ENCODE measurements at places on chromosomes 4 and X.

GRCh38 chr4:37667197-37668100 lies 18.7 kb downstream of the RELL1 start:
- no peak for DNase-seq

- no peak for DNase-seq
These were observed 213.2 kb upstream of the UGT8 start for GRCh38 chr4:114385195-114385985.

- DNase-seq, result no peak
These were observed 21.4 kb downstream of the ZCCHC13 start for GRCh38 chrX:74325130-74326059.

DNA sequence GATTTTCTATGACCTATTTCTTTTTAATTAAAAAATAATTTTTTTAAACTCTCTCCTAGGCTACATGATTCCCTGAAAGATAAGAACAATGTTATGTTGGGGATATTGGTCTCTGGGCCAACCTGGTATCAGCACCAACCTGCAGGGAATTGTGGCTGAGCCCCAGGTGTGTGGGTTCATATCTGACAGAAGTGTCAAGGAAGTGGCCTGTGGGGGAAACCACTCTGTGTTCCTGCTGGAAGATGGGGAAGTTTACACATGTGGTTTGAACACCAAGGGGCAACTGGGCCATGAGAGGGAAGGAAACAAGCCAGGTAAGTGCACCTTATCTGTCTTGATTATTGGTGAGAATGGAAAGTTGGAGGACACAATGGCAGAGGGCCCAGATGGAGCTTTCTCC lies 13.5 kb downstream of the HERC3 start:
- DNase-seq, result no peak

DNA sequence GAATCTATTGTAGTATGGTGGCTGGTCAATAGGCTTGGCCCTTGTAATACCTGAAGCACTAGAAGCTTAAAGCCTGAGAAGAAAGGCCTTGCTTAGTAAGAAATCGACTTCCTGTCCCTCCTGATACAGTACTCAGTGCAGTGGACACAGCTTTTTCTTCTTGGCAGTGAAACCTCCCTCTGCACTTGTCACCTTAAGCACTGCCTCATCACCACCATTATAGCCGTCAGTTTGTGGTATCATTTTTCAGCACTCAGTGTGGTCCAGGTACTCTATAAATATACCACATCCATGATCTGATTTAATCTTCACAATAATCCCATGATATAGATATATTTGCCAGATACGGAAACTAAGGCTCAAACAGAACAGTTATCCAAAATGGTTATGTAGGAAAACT lies 75.2 kb downstream of the PALLD start:
- DNase-seq, result no peak

DNA sequence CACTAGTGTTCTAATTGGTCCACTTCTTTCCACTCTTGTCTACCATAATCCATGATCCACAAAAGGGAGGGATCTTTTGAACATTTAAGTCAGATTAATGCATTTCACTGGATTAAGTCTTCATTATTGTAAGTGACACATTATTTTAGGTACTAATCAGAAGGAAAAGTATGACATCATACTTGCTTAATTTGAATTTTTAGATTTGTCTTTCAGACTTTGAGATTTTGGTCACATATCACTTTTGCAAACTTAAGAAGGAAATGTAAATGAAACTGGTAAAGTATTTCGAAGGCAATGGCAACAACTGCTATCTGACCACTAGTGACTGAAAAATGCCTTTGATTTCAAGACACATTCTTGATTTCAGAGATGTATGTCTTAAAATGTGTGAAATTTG lies 5.2 kb downstream of the MMRN1 start:
- DNase-seq, result no peak

GRCh38 chrX:40061871-40062524 lies 35.8 kb downstream of the BCOR start:
- no peak for DNase-seq

- DNase-seq, result peak; percentile 77
These were observed 548 bp downstream of the NEUROG2 start for GRCh38 chr4:112515198-112516065.

- no peak for DNase-seq
These were observed 4.3 kb downstream of the PSAPL1 start for GRCh38 chr4:7430368-7430964.

DNA sequence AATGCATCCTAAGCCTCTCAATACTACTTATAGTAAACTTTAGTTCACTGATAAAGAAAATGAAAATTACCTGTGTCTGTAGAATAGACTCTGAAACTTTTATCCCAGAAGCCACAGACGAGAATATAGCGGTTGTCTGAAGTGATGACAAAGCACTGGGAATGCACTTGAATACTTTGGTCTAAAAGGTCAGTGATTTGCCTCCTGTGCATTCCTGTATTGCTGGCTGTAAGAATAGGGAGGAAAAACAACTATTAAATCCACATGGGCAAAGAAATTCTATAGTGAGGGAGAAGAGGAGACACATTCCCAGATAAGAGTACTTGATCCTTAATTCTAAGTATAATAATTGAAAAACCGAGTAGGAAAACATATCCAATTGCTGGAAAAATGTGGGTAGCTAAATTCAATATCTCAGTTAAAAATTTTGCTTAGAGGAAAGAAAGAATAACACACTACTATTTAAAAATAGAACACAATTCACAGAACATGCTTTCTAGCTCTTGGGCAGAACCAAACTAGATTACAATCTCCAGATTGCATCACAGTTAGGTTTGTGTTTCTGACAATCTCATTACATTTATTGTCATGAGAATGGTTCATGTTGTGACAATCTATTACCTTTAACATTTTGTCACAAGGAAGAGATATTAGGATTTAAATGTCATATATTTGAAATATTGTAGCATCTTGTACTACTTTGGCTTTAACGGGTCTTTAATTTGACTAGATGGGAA lies 232.1 kb downstream of the DCLK2 start:
- no peak for DNase-seq

DNA sequence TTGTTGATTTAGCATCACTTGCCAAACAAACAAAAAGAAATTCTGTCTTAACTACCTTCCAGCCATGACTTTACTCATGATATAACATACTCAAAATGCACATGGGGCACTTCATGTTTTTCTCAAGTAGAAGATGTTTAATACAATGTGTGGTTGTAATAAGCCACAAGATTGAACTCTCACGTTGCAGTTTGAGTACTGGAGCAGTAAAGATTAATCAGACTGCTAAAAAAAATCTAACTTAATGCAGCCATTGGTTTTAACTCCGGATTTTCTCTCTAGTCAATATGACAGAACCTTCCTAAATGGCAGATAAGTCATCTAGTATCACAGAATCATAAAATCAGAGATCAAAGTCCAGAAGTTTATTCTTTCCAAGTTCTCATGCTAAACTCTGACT lies 117.9 kb downstream of the SH3KBP1 start:
- DNase-seq, result no peak

GRCh38 chrX:46029777-46030176 lies 515.4 kb downstream of the ZNF674 start:
- no peak for DNase-seq

DNA sequence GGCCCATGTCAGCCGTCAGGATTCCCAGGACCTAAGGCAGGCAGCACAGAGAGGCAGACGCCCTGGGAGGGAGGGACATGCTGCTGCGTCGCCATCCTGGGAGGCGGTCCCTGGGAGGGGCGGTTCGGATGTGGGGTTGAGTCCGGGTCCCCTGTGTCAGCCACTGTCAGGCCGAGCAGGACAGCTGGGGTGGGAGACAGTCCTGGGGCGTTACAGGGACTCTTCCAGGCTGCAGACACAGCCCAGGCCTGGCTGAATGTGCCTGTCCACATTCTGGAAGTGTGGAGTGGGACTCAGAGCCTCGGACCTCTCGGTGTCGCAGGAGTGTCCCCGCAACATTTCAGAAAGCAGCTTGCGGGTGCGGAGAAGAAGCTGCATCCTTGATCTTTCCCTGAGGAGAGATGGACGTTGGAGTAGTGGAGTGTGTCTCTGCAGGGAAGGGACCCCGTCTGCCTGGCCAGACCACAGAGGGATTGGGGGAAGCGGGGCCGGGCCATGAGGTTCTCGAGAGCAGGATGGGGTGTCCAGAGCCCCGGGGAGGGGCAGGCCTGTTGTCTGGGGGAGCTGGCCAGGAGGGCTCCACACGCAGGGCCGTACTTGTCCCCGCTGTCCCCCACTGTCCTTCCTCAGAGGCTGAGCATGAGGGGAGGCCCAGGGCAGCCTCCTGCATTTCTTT lies 6.1 kb downstream of the AKAP17A start:
- DNase-seq, result no peak

DNA sequence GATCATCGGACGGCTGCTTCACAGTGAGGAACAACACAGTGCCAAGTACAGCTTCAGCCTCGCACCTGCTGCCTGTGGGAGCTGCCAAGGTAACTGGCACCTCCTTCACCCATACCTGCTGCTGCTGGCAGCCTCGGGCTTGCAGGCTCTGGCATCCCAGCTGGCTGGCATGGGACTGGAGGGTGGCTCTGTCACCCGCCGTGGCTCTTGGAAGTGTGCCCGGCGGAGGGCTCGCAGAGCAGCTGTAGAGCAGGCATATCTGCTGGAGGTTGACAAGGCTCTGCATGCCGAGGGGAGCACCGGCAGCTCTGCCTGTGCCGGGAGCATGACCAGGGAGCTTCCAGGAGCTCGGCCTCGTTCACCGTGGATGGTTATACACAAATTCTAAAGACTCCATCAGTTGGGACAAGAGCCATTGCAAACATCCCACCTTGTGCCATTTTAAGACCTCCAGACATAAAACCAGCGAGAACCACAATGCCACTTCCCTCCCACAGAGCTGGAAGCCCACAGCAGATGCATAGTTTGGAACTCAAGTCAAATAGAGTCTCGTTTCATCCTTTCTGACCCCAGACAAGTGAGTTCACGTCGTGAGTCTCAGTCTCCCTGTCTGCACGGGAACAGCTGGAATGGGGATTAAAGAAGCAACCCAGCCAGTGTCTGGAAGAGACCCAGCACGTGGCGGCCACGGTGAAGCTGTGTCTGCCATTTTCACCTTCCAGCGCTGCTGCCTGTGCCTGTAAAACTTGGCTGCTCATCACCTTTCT lies 84.3 kb upstream of the PSAPL1 start:
- no peak for DNase-seq

- no peak for DNase-seq
These were observed 51.7 kb downstream of the ATP11C start for GRCh38 chrX:139881130-139881529.

- no peak for DNase-seq
These were observed 514.2 kb upstream of the DIPK2B start for GRCh38 chrX:45714866-45715265.

GRCh38 chrX:24728530-24728929 lies 34.8 kb downstream of the POLA1 start:
- no peak for DNase-seq

DNA sequence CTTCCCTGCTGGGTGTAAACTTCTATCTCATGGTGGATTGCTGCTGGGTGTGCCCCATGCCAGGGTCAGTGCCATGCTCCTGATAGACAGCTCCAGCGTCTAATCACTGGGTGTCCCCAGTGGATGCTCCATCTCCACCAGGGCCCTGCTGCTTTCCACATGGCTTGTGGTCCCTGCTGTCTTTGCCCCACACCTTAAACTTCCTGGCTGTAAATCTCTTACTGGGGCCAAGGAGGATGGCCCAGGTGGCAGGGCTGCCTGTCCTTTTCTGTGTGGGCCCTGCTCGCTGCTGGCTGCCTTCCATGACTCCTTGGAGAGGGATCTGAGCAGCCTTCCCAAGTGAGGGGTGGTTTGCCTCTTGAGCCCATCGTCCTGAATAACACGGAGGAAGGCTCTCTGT lies 51.8 kb downstream of the RGS12 start:
- DNase-seq, result no peak

GRCh38 chr4:107654694-107655093 lies 65.3 kb downstream of the PAPSS1 start:
- no peak for DNase-seq

GRCh38 chr4:182449186-182449929 lies 206.2 kb downstream of the TENM3 start:
- DNase-seq, result no peak

- no peak for DNase-seq
These were observed 54.8 kb upstream of the SRD5A3 start for GRCh38 chr4:55291227-55291640.

DNA sequence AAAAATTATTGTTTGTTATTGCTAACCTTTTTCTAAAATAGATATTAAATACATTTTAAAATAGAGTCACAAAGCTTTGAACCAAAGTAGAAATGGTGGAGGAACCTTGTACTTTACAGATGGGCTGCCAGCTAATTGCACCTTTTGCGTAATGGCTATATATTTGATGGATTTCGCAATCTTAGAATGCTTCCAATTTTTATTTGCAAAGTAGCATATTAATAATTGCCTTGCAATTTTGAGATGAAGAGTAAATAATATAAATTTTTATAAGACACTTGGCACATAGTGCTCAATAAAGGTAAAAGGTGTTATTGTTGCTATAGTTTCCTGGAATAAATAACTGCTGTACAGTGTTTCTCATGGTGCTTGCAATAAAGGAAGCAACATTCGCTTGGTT lies 533.5 kb downstream of the CCSER1 start:
- no peak for DNase-seq

DNA sequence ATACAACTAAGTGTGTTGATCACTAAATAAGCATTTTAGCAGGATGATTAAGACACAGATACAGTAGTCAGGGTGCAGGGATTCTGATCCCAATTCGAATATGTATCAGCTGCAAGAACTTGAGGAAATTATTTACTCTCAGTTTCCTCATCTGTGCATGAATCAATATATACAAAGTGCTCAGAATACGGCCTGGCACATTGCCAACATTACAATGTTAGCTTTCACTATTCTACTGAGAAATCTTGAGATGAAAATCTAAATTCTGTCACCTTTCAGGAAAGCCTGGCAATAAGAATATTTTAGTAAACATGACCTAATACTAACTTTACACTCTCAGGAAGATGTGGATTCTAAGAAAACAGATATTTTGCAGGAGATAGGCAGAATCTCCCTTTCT lies 1001.6 kb upstream of the IGFBP7 start:
- DNase-seq, result no peak

GRCh38 chrX:111568354-111568753 lies 56.9 kb downstream of the SERTM2 start:
- DNase-seq, result no peak

- no peak for DNase-seq
These were observed 549 bp upstream of the XG start for GRCh38 chrX:2751291-2751690.

DNA sequence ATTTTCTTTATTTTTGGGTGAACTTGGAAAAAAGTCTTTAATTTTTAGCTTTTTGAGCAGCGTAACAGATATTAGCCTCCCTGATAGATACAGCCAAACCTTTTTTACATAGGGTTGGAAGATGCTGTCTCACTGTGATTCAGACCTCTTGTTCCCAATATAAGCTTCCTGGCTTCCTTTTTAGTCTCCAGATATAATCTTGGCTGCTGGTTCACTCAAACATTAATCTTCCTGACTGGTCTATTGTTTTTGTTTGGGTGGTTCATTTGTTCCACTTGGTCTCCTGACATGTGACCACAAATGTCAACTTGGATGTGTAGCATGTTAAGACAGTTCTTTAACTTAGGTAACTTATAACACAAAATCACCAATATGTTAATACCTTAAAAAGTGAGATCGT lies 23.0 kb downstream of the RPA4 start:
- DNase-seq, result no peak
